Posterior vena cava (tissue), 2 donors: ENCODE measurements at places on chromosomes 4 and X. TPM values are rescaled to one million over a fixed set of nuclear protein-coding genes. Genes with fewer than 3 reads are reported as not detected.

GRCh38 chr4:121227341-121227792 is 63.2 kb upstream of the TNIP3 start:
- no peak for DNase-seq

DNA sequence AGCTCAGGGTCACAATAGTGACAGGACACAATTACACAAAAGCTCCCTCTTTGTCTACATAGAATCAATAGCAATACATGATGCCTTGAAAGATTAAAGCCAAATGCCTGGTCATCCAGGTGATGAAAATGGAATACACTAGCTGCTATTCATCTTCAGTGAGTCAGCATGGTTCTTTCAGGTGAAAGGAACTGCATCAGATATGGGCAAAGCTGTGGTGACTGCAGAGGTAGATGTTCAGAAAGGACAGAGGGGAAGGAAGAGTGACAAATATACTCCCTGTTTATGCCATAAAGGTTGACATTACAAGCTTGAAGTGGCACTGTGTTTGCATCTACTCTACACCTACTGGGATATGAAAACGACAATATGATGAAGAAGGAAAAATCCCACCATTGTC is 20.0 kb upstream of the FTHL17 start:
- no peak for DNase-seq

GRCh38 chrX:39012621-39013111 is 211.4 kb downstream of the MID1IP1 start:
- DNase-seq: no peak

- peak; percentile 74 for DNase-seq
These were observed 25.5 kb upstream of the UVSSA start for GRCh38 chr4:1321486-1321885.

The ENOPH1 gene
- 24.9 TPM for total RNA-seq

The DDX53 gene
- not detected for total RNA-seq
